ENCODE measurements at places on chromosomes 2 and 18. TPM values are rescaled to one million over a fixed set of nuclear protein-coding genes. Genes with fewer than 3 reads are reported as not detected.
A peak's percentile ranks its signal among the peaks of the same experiment; 100 is the strongest.

DNA sequence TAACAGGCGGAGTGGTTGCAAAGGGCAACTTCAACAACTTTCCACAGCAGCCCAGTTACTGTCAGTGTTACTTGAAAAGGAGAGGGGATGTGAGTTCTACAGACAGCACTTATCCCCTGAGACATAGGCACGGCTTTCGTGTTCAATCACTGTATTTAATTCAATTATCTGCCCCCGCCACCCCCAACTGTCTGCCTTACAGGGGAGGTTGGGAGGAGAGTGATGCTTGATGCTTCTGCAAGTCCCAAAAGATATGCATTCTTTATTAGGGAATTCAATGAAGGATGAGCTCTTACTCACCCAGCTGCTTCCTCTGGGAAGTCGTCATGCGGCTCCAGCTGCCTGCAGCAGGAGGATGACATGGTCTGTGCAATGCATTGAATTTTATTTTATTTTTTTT lies 639.9 kb downstream of the DCC start:
- DNase-seq = no peak

The EFEMP1 gene
- total RNA-seq = 2,354 TPM

GRCh38 chr2:157840568-157841156 lies 35.5 kb downstream of the ACVR1 start:
- peak; percentile 52 for DNase-seq

DNA sequence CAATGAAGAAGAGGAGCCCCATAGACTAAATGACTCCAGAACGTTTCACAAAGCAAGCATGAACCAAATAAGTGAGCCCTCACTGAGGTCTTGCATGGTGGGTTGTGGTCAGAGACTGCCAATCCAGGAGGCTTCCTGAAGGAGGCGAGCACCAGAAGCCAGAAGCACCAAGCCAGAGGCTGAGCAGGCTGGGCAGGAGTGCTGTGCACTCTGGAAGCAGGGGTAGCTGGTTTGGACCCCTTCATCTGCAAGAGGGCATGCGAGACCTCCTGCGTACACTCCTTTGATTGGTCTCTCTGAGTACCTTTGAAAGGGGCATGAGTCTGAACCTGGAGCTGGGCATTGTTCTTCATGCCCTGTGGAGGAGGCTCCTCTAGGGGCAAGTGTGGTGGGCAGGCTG lies 192.5 kb downstream of the HAUS1 start:
- DNase-seq = no peak

- DNase-seq = no peak
Observed at GRCh38 chr2:80786584-80786983, 482.0 kb upstream of the LRRTM1 start.

The PAX3 gene
- not detected for total RNA-seq

- no peak for DNase-seq
Observed at GRCh38 chr2:53562407-53562806, 205.2 kb upstream of the CHAC2 start.

The SH3YL1 gene
- 22.4 TPM for total RNA-seq

The QPCT gene
- total RNA-seq = 12.8 TPM

The KCNF1 gene
- total RNA-seq = 0.42 TPM

DNA sequence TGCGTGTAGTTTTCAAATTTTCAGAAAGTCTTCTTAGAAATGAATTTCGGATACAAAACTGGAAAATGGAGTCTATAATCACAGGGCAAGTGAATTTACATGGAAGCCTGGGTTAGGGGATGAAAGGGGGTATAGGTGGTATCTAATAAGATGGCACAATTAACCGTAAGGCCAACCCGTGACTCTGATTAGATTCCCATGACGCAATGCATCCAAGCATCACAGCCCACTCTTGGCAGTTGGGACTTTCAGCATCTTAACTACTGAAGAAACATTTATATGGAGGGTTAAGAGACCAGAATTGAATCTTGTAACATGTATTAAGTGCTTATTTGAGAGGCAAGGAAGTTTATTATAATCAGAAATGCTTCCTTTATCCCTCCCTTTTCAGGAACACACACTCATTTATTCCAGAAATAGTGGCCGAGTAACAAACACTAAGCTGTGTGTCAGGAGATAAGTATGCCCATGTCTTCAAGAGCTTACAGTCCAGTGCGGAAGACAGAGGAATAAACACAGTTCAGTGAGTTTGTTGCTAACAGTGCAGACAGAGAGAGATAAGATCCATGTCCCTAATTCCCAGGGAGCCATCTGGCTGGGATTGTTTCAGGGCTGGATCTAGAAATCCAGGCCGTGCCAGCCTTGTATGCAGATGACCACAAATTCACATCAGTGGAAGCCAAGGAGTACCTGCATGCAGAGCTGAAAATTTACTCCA lies 151.2 kb downstream of the ANTXR1 start:
- peak; percentile 28 for DNase-seq

DNA sequence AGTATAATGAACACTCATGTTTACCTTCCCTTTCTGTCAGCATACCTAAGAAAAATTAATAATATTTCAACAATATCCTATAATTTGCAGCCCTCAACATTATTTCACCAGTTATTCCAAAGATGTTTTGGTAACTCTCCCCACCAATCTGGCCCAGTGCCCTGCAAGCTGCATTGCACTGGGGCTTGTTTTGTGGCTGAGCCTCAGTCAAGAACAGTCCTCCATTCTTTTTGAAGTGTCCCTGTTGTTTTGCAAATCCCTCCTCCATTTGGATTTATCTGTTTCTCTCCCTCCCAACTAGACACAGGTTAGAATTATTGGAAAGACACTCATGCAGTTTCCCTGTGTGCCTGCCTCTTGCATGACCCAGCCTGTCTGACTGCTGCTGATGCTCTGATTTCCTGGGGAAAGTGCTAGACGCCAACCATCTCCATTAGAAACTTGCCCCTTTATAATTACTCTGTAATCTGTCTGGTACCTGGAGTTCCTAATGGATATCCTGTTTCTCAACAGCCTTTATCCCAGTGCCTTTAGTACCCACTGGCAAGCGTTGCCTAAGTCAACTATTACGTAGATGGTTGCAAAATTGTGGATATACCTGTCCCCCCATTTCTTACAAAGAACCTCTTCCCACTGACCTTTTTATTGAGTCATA lies 60.2 kb downstream of the EIF5B start:
- no peak for DNase-seq

The CFC1 gene
- total RNA-seq = not detected

- DNase-seq = no peak
Observed at GRCh38 chr2:147037048-147037447, 807.8 kb upstream of the ACVR2A start.

GRCh38 chr2:174072069-174072468 lies 106.9 kb upstream of the SP3 start:
- no peak for DNase-seq

The RFX8 gene
- 1.00 TPM for total RNA-seq

- DNase-seq = no peak
Observed at GRCh38 chr2:215883799-215884198, 129.6 kb downstream of the MREG start.

The CLEC4F gene
- total RNA-seq = not detected

The PREB gene
- total RNA-seq = 47.2 TPM

GRCh38 chr2:107719836-107720235 lies 106.9 kb upstream of the RGPD4 start:
- no peak for DNase-seq

Data from endothelial cell of umbilical vein (primary cell).